ENCODE measurements at places on chromosomes 13 and 19.

DNA sequence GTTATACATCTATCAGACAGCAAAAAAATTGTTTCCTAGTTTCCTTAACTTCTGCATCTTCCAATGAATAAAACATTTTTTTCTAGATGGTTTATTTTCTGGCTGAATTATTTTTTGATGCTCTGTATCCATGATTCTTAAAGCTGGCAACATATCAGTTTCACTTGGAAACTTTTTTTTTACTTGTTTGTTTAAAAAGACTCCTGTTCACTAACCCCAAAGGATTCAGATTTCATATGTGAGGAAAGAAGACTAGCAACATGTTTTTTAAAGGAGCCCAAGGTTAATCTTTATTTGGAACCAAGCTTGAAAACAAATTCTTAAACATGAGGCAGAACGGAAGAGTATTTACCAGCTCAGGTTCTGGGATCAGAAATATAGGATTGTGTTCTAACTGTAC is 632.3 kb downstream of the SLITRK6 start:
- DNase-seq: no peak

- peak; percentile 32 for DNase-seq
Measured at GRCh38 chr19:49331616-49332055, 3.6 kb upstream of the CD37 start.

GRCh38 chr13:101979825-101980224 is 422.0 kb downstream of the FGF14 start:
- DNase-seq: no peak

DNA sequence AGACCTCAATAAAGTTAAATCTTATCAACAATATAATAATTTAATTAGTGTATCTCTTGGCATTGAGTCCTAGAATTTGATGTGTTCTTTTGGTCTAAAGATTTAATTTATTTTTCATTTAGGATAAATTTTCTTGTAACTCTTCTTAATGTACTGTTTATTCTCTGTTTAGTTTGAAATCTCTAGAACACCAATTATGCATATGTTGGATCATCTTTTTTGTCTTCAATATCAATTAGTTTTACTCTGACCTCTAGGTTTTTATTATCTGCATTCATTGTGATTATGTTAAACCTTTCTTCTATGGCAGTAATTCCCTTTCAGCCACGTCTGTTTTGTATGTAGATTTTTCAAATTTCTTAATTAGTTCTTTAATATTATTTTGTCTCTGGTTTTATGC is 93.8 kb upstream of the ARHGEF7 start:
- DNase-seq: no peak

- DNase-seq: no peak
Measured at GRCh38 chr19:15367439-15367838, 12.1 kb downstream of the AKAP8 start.

GRCh38 chr19:54523403-54523802 is 20.8 kb downstream of the LAIR2 start:
- DNase-seq: peak; percentile 67

DNA sequence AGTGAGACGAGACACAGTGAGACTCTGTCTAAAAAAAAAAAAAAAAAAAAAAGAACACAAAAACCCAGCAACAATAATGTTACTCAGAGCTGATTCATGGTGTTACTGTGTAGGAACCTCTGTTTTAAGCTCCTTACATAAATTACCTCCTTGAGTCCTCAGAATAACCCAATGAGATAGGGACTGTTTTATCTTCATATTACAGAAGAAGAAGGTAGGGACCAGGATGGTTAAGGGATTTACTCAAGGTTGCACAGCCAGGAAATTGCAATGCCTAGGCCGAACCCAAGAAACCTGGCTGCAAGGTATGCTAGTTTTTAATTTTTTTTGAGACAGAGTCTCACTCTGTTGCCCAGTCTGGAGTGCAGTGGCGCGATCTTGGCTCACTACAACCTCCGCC is 1.5 kb upstream of the DAND5 start:
- peak; percentile 56 for DNase-seq

GRCh38 chr19:2848616-2849015 is 7.3 kb downstream of the ZNF555 start:
- peak; percentile 22 for DNase-seq

GRCh38 chr13:20525144-20525600 is 485 bp downstream of the CRYL1 start:
- DNase-seq: no peak

GRCh38 chr13:61391426-61391825 is 24.2 kb downstream of the PCDH20 start:
- DNase-seq: no peak

DNA sequence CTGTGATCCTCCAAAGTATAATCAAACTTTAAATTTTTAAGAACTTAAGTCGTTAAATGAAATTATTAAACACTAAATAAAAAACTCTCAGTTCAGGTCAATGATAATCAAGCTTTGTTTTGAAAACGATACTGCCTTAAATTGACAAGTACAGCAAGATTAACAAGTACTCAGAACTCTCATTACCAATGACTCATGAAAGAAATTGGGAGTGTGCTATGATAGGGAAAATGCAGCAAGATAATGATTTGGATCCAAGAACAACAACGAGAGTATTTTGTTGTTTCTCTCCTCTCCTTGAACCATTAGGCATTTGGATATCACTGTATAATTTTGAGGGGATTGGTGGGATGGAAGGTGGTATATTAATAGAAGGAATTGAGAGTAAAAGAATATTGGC is 10.2 kb downstream of the N4BP2L2 start:
- peak; percentile 15 for DNase-seq

- peak; percentile 91 for DNase-seq
Measured at GRCh38 chr13:109146912-109147647, 517.7 kb downstream of the MYO16 start.

Measured in HCEC 1CT (cell line).